ENCODE measurements at places on chromosomes 3 and 15.
A peak's percentile ranks its signal among the peaks of the same experiment; 100 is the strongest.

DNA sequence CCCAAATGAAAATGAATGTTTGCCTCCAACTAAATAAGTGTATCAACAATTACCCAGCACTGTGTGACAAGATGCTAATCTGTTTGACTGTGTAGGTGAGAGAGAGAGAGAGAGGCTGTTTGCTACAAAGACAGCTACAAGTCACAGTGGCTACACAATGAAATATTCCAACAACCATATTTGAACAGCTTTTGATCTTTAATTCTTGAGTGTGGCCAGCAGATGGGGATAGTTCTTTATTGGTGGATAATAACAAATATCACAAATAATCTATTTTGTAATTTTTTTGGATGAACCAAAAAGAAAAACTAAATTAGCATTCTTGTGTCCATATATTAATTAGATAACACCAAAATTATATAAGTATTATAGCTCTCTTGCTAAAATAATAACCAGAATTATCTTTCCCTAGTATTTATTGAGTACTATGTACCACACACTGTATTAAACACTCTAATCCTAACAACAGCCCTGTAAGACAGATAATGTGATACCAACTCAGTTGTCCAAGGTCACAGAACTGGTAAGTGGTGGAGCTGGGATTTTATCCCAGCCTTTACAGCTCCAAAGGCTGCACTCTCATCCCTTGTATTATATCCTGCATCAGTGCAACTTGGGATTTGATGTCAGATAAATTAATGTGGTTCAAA lies 61.9 kb upstream of the C3orf80 start:
- DNase-seq, result peak; percentile 51

DNA sequence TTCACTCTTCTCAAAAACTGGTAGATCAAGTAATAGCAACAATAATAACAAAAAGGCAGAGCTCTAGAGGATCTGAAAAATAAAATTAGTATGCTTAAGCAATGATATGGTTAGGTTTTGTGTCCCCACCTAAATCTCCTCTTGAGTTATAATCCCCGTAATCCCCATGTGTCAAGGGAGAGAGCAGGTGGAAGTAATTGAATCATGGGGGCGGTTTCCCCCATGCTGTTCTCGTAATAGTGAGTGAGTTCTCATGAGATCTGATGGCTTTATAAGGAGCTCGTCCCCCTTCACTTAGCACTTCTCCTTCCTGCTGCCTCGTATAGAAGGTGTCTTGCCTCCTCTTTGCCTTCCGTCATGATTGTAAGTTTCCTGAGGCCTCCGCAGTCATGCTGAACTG lies 60.2 kb upstream of the ABHD2 start:
- DNase-seq, result no peak

GRCh38 chr3:63864008-63864964 lies 619 bp downstream of the ATXN7 start:
- DNase-seq, result peak; percentile 27

DNA sequence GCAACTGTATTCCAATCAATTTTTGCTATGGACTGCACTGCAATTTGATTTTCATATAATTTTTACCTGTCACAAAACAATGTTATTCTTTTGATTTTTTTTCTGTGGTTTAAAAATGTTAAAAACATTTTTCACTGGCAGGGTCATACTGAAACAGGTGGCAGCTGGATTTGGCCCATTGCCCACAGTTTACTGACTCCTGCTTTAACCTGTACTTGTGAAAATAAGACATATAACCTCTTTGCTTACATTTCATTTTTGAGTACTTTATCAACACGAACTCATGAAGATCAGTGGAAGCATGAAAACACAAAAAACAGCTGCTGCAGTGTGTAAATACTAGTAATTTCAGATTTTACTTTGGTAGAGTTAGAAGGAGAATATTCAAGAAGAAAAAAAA lies 313.1 kb downstream of the WDR72 start:
- no peak for DNase-seq

DNA sequence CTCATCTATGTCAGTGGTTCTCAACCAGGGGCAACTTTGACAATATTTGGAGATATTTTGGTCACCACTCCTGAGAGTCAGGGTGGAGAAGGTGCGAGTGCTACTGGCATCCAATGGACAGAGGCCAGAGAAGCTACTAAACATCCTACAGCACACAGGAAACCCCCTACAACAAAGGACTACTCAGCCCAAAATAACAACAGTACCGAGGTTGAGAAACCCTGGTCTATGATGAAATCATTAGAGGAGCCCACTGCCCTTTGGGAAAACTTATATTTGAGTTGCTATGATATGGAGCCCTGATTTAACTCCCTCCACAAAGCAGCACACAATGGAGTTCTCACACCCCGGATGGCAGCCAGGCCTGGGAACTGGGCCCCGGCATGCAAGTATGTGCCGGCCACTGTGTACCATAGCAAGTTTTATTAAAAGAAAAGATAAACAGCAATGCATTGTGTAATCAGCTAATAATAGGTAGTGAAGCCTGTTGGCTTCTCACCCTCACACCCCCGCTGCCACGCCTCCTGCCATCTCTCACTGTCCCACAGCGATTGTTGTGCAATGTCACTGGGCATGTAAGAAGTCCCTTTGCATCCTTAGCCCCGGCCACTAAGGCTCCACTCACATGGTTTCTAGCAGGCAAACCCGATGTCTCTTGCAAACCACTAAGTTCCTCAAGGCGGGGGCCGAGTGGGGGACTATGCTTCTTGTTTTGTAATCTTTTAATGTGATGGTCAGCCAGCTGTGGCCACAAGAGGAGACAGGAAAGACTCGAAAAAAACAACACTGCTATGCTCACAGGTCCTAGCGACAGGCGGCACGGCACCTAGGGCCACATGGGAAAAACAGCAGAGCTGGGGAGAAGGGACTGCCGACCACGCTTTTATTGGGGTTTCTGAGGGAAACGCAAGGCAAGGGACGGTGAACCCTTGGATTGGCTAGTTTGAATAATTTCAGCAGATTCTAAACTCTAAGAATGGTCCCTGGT lies 110.0 kb downstream of the AQP9 start:
- DNase-seq, result no peak

DNA sequence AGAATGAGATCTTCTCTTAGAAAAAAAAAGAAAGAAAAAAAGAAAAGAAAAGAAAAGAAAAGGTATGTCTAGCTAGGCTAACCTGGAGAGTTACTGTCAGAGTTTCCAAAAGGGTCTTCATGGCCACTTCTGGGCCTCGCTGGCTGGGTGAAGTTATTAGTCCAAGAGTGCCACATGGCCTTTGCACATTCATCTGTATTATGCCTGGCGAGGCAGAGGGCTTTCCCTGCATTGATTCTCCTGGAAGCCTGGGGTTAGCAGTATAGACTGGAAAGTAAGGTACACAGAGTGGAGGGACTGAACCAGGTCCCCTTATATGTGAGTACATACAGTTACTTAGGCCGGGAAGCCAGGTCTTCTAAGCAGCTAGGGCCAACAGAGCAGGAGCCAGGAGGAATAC lies 54.8 kb upstream of the CGNL1 start:
- no peak for DNase-seq

DNA sequence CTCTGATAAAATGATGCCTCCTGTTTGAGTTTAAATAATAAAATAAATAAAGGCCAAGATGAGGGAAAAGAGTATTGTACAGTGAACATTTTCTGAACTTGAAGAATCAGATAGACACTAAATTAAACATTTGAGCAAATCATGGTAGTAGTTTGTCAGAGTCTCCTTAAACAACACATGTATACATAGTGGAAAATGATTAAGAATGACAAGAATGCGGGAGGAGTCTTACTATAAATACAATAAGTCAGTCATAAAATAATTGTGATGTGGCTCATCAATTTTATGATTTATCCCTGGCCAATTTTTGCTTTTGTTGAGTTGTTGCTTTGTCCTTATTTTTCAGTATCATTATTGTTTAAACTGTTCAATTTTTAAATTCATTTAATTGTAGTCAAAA lies 158.0 kb upstream of the TMC3 start:
- DNase-seq, result no peak

DNA sequence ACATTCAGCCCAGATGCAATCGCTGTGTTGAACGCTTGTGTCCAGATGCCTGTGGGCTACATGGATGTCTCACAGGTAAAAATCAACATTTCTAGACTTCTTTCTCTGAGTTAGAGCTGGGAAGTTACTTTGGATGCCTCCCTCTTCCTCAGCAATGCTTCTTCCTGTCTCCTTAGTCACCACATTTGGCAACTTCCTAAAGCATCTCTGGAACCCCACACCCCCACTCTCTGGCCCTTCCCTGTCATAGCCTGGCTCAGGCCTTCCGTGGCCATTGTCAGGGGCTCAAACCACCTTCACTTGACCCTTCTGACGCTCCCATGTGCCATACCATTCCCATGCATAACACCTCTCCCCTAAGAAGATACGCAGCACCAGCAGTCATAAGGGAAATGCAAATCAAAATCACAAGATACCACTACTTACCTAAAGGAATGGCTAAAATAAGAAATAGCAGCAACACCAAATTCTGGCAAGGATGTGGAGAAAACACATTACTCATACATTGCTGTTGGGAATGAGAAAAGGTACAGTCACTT lies 21.6 kb upstream of the RGMA start:
- DNase-seq, result no peak

DNA sequence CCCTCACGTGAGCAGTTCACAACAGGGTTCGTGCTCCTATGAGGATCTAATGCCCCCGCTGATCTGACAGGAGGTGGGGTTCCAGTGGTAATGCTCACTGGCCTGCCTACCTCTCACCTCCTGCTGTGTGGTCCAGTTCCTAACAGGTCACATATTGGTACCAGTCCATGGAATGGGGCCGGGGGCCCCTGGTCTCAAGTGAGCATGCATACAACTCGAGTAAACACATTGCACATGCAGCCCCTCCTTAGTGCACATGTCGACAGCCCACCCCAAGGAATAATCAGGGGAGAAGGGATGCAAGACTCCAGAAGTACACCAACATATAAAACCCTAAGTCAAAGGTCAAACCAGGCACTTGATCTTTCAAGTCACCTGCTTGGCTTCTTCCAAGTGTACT lies 127.0 kb downstream of the TP63 start:
- DNase-seq, result no peak

GRCh38 chr3:192855434-192855833 lies 62.2 kb downstream of the MB21D2 start:
- DNase-seq, result no peak

- DNase-seq, result no peak
Measured at GRCh38 chr3:5198986-5199731, 11.7 kb downstream of the EDEM1 start.

- no peak for DNase-seq
Measured at GRCh38 chr3:19960696-19961095, 13.8 kb downstream of the RAB5A start.

GRCh38 chr15:74384566-74384880 lies 17.1 kb upstream of the CYP11A1 start:
- no peak for DNase-seq

- peak; percentile 54 for DNase-seq
Measured at GRCh38 chr3:51391566-51392354, 675 bp downstream of the RBM15B start.

DNA sequence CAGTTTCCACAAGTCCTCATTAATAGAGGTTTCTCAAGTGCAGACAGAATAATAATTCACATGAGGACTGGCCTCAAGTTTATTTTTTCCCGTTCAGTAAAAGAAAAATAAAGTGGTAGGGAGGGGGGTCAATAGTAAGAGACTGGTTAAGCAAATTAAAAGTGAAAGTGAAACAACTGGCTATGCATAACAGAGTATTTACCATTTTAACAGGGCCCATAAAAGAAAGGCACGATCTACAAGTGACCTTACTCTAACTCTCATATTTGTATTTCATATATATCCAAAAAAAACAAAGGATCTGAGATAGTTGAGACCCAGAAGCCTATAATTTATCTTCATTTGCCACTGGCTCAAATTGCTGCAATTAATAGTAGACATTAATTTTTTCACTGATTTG lies 686.3 kb downstream of the NTRK3 start:
- DNase-seq, result peak; percentile 51

- DNase-seq, result peak; percentile 39
Measured at GRCh38 chr3:150890295-150890694, 14.9 kb downstream of the MINDY4B start.

DNA sequence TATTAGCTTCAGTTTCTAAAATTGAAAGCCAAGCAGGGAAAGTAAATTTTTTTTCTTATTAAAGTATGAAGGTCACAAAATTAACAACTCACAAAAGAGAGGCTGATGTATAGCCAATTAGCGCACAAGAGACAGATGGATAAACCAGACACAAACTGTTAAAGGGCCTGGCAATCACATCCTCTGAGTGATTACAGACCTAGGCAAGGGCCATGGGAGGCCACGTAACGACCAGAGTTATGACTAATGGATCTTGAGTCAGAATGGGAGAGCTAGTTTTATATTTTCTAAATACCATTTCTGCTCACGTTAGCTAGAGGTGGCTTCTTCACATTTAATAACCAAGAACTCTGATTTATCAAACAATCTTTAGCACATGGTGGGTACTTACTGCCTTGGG lies 17.8 kb upstream of the SCAMP5 start:
- DNase-seq, result no peak

All from mesenchymal stem cell (in vitro differentiated cells and primary cell).